RPMI7951 (cell line): ENCODE measurements at places on chromosomes 1 and 21.
A peak's percentile ranks its signal among the peaks of the same experiment; 100 is the strongest.

DNA sequence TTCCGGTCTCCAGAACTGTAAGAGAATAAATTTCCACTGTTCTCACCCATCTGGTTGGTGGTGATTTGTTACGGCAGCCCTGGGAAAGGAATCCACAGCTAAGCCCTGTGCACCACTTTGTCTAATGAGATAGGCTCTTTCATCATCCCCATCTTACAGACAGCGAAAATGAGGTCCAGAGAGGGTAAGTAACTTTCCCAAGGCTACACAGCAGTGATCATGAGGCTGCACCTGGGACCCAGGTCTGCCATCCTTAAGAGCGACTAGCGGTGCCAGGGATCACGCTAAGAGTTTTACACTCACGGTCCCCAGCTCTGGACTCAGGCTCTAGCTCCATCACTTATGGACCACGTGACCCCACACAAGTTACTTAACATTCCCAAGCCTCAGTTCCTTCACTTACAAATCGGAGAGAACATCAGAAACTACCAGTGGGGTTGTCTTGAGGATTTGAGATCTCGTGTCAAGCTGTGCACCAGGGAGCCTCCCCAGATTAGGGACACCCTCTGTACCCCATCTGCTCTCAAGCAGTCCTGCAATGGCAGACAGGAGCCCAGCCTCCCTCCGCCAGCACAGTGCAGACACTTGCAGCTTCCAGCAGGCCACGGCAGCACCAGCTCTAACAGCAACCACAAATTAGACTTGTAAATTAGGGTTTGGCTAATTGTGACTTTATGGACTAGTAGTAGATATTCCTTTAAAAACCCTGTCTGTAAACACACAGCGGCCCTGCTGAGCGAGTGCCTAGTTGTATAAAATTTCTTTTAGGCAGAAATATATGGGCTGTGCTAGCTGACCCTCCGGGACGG lies 87.3 kb downstream of the DISP3 start:
- DNase-seq, result no peak

- DNase-seq, result no peak
Observed at GRCh38 chr1:89381618-89382017, 17.8 kb downstream of the GBP6 start.

DNA sequence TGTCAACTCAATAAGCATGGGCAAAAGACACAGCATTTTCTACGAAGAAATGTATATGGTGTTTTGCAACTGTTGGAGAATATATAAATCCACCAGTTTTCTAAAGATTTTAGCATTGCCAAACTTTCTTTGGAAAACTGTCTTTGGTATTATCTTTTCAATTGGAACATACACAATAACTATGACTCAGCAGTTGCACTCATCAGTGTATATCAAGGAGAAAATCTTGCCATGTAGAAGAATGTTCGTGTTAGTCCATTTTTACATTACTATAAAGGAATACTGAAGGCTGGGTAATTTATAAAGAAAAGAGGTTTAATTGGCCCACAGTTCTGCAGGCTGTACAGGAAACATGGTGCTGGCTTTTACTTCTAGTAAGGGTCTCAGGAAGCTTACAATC lies 41.1 kb downstream of the PRKAA2 start:
- DNase-seq, result peak; percentile 20

DNA sequence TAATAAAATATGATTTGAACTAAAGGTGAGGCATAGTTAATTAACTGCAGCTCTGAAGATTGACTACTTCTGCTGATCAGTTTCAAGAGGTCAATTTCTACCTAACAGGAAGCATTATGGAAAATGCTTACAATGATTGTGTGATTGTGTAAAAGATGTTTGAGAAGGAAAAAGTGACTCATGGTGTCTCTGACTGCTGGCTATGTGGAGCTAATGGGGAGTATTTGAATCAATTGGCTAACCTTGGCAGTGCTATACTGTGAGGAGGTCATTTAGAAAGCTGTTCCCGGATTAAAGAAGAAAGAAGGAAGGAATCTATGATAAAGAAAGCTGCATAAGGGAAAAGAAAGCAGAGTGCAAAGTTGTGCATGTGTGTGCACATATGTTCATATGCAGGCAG lies 376.5 kb downstream of the ADGRL2 start:
- DNase-seq, result no peak

- DNase-seq, result no peak
Observed at GRCh38 chr1:245996811-245997210, 510.3 kb downstream of the SMYD3 start.

GRCh38 chr1:227897704-227898438 lies 49.9 kb downstream of the WNT9A start:
- DNase-seq, result no peak

GRCh38 chr1:89047734-89048133 lies 17.3 kb downstream of the GBP1 start:
- DNase-seq, result no peak

GRCh38 chr1:200947059-200947566 lies 52.4 kb downstream of the INAVA start:
- no peak for DNase-seq

- peak; percentile 48 for DNase-seq
Observed at GRCh38 chr1:167082511-167083027, 7.6 kb downstream of the GPA33 start.
